Stimulated activated CD4-positive, alpha-beta T cell treated with anti-CD3 and anti-CD28 coated beads, Interleukin-2, amount 100 ng/mL, for 24 hours (primary cell): ENCODE measurements at places on chromosomes 7 and 10.

DNA sequence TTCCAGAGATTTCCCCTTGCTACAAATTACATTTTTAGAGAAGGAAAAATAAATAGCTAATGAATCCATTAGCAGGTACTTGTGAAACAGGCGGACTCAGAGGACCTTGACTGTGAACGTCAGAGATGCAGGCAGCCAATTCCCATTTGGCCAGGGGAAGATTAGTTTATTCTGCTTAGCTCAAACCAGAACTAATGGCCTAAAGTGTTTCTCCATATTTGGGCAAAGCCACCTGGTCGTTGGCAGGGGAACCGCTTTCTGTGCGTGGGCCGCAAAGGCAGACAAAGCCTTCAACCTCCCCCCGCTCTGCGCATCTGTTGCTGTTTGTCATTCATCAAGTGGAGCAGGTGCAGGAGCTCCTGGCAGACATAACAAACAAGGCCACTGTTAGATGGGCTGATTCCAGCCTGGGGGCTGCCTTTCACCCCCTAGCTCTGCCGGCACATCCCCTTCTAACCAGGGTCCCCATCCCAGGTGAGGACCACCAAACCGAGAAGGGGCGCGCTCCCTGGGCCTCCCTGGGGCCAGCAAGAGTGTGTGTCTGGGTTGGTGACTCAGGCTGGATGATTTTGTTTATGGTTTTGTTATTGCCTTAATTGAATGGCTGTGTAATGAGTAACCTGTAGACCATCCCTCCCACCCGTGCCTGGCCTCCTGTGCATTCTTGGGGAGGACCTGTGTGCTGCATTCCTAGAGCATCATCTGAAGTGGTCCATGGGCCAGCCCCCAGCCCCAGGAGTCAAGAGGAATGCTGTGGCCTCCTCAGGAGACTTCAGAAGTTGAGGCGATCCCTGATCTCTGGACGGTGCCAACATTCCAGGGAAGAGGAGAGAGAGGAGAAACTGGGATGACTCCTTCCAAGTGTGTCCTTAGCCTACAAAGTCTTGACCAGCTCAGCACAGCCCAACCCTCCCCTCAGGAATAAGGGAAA is 14.5 kb upstream of the CPA1 start:
- peak; percentile 22 for DNase-seq

- DNase-seq = no peak
Observed at GRCh38 chr10:34150103-34150502, 665.0 kb downstream of the PARD3 start.

DNA sequence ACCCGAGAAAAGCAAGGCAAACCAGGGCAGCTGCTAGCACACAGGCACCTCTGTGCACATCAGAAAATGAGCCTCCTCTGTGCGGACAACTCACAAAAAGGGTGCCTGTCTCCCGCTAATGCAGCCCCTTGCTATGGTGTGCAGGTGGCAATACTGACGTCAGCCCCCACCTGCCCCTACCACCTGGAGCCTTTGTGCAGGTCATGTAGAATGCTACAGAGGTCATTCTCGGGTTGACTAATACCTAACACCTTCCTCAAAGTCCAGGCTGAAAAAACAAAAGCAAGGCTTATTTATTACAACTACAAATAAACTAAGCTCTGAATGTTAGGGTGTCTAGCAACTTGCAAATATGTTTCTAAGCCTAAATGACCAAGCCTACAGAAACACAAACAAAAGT is 13.9 kb downstream of the PIP4K2A start:
- no peak for DNase-seq

DNA sequence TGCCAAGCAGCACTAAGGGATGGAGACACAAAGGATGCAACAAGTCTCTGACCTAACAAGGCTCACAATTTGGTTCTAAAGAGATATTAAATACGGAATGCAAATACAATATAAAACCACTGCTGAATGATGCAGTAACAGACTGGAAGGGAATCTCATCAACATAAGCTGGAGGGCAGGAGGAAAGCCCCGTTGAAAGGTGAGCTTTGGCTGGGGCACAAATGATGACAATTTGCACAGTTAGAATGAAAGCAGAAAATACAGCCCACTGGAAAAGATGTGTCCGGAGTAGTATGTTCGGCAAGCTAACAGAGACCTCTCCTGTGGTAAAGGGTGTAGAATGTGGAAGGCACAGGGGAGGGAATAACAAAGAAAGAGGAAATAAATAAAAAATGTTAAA is 26.1 kb downstream of the PAXIP1 start:
- no peak for DNase-seq

DNA sequence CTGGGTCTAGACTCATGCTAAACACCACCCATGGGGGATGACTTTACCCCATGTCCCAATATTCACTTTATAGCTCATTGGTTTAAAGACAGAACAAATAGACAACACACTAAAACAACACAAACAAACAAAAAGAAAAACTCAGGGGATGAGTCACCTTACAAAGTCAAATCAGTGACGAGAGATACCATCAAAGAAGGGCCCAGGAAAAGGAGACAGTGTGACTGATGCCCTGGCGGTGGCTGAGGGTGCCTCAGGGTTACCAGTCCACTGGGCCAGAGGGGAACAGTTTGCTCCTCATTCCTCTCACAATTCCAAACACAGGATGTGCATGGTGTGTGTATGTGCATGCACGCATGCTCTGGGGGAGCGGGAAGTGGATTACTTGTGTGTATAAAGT is 171.3 kb upstream of the PRKCQ start:
- no peak for DNase-seq

DNA sequence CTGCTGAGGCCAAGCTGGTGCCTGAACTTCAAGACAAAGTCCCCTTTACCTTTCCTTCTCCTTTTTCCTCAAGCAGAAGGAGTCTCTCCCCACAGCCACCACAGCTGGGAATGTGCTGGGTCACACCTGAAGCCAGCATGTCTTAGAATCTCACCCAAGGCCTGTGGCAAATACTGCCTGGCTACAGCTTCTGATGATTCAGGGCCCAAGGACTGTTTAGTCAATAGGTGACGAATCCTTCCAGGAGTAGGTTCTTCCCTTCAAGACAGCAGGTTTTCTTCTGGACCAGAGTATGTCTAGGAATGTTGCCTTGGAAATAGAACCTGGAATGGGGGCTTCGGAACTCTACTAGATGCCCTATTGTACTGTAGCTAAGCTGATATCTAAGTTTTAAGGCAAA is 374.6 kb downstream of the KIF20B start:
- no peak for DNase-seq

DNA sequence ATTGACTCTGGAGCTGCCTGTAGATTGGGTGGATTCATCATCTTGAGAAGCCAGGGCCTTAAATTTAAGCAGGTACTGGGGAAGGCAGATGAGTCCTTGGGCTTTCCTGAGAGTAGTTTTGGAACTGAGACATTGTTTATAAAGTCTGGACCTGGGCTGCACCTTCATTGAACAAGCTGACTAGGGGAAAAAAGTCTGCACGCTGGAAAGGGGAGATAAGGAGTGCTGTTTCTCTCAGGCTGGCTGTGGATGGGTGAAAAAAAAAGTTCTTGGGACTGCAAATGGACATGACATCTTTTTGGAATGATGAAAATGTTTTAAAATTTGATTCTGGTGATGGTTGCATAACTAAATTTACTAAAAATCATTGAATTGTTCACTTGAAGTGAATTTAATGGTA is 12.0 kb downstream of the SEC24C start:
- DNase-seq = no peak
